ENCODE measurements at places on chromosomes 16 and 17.

GRCh38 chr16:64711596-64711995 lies 410.3 kb downstream of the CDH11 start:
- no peak for DNase-seq

- DNase-seq = no peak
Observed at GRCh38 chr17:73478768-73479424, 165.3 kb downstream of the SDK2 start.

- no peak for DNase-seq
Observed at GRCh38 chr16:15618392-15618791, 24.6 kb downstream of the MARF1 start.

DNA sequence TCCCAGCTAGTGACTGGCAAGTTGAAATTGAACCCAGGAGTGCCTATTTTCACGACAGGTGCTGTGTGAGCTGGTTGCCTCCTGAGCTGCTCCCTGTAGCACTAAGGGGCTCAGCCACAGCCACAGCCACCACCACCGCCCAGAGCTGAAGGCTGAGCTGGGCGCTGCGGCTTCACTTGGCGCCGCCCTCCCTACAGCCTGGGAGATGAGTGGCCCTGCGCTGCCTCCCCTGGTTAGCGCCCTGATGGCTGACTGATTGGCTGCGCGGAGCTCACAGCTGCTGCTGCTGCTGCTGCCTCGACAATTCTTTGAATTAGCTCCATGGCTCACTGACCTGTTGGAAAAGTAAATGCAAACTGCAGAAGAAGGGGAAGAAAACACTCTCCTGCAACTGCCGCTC lies 91.8 kb upstream of the TMEM132E start:
- no peak for DNase-seq

GRCh38 chr17:17789828-17790636 lies 46.8 kb downstream of the SREBF1 start:
- no peak for DNase-seq

GRCh38 chr16:67677712-67678111 lies 11.1 kb downstream of the C16orf86 start:
- DNase-seq = no peak

DNA sequence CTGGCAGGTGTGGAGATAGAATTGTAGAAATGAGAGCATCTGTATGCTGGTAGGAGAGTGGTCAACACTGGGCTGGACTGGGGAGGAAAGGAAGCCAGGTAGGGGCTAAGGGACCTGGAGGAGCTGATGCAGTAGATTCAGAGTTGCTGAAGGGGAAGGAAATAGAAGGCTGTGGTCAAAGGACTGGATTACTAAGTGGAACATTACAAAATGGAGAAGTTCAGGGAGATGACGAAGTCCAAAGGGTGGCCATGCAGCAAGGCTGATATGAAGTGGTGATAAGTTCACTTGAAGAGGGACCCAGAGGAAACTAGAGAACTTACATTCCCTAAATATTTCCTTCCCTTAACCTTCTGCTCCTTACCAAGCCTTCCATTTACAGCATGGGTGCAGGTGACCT lies 8.6 kb upstream of the CCL2 start:
- no peak for DNase-seq

- no peak for DNase-seq
Observed at GRCh38 chr17:29924786-29925185, 5.2 kb downstream of the SSH2 start.

GRCh38 chr17:12028611-12029010 lies 7.9 kb downstream of the MAP2K4 start:
- no peak for DNase-seq

GRCh38 chr17:72604518-72604917 lies 483.7 kb downstream of the SOX9 start:
- no peak for DNase-seq

- DNase-seq = no peak
Observed at GRCh38 chr17:76027159-76027839, at the start of gene EVPL. TSS of gene EVPL (minus strand) at chr17:76027306. CDS start at chr17:76027198, 108 bp downstream.
